ENCODE measurements at places on chromosomes 1 and 21.
A peak's percentile ranks its signal among the peaks of the same experiment; 100 is the strongest.

DNA sequence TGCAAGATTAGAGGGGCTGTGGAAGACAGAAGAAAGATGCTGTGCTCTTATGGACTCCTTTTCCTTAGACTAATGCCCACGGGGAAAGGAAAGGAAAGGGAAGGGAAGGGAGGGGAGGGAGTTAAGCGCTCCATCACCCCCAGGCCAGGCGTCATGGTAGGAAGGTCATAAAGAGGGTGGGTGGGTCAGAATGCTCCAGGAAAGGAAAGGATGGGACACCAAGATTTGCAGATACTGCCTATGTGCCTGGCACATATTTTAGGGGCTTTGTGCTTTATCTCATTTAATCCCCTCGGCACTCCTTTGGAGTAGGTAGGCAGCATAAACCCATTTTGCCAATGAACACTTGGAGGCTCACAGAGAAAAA lies 41.4 kb downstream of the MAB21L3 start:
- peak; percentile 48 for DNase-seq

DNA sequence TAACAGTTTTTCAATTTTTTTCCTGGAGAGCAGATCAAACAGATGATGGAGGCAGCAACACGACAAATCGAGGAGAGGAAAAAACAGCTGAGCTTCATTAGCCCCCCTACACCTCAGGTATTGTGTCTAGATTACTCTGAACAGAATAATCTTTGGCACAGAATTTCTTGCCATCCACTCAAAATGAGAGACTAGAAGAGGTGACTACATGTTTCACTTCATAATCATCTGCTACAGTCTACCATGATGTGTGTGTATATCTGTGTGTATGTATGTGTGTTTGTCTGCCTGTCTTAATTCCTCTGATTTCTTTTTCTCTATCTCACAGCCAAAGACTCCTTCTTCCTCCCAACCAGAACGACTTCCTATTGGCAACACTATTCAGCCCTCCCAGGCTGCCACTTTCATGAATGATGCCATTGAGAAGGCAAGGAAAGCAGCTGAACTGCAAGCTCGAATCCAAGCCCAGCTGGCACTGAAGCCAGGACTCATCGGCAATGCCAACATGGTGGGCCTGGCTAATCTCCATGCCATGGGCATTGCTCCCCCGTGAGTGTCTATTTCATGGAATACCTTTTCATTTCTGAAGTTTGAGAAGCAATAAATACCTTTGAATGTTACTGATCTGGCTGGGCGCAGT lies 11.4 kb downstream of the PRPF3 start:
- no peak for DNase-seq

DNA sequence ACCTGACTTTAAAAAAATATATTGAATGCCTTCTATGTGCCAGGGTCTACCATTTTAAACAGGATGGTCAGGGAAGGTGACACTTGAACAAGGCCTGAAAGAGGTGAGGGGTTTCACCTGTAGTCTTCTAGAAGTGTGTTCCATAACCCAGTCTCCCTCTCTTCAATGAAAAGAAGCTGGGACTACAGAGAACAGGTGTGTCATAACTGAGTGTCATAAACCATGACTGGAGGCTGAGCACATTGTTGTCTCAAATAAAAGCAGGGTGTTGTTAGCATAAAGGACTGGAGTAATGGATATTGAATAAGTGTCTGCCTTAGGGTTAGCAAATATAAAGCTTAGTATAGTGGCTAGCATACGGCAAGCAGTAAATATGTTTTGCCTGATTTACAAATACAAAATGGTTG lies 65.4 kb downstream of the SYDE2 start:
- peak; percentile 78 for DNase-seq

- DNase-seq = no peak
Measured at GRCh38 chr1:115560027-115560426, 81.7 kb upstream of the VANGL1 start.

DNA sequence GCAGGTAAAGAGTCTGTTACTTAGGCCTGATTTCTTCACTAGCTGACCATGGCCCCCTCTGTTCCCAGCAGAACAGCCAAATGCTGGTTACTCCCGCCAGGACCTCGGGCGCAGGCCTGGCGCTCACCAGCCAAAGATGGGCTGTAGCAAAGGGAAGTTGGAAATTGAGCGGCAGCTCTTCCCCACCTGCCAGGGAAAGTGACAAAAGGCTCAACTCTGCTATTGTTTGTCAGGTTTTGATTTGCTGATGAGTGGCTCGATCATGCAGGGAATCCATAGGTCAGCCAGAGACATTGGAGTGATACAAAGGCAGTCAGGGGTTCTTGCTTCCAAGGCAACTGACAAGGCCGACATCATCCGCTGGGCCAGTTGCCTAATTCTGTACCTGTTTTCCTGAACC lies 120.1 kb downstream of the ASTN1 start:
- DNase-seq = no peak

- no peak for DNase-seq
Measured at GRCh38 chr1:26831546-26832248, 5.2 kb downstream of the ZDHHC18 start.

DNA sequence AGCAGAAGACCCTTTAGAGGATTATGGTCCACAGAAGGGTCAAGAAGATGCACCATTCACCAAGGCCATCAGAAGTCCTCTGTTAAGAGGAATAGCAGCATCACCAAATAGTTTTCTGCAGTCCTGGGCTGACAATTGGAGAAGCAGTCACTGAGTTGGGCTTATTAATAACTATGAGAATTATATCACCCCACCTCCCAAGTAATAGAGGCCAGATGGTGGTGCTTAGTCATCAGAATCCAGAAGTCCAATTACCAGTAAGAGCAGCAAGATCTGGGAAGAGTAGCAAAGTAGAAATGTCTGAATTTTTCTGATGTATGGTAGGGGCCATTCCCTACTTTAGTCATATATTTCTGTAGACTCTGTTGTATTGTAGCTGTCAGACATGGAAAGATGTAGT lies 6.1 kb upstream of the PSMA5 start:
- DNase-seq = no peak

DNA sequence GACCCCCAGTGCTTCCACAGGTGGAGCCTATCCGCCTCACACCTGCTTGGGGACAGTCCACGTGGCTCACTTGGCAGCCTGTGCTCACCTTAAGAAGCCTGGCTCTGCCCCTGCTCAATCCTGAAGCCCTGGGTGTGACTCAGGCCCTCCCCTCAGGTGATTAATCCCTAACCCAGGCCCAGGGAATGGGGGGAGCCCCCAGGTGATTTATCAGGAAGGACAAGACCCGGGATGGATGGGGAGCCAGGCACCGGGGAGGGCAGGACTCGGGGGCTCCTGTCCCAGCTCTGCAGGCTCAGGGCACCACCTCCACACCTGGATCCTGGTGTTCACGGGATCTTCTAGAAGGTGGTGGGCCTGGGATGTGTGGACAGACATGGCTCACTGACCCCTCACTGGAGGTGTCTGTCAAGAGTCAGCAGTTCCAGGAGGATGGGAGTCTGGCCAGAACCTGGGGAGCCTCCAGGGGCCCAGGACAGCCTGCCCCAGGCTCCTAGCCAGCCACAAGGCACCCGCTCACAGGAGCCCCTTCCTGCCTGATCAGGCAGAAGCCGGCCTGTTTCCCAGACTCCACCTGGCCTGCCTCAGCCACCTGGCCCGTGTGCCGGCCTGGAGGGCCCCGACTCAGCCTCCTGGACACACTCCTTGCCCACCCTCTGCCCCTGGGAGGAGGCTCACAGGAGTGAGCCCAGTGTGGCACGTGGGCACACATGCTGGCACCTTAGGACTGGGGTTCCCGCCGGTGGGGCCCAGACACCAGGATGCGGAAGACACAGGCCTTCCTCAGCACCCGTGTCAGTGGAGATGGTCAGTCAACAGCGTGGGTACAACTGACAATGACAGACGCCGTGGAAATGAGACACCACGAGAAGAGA lies 38.6 kb upstream of the COL6A1 start:
- no peak for DNase-seq

DNA sequence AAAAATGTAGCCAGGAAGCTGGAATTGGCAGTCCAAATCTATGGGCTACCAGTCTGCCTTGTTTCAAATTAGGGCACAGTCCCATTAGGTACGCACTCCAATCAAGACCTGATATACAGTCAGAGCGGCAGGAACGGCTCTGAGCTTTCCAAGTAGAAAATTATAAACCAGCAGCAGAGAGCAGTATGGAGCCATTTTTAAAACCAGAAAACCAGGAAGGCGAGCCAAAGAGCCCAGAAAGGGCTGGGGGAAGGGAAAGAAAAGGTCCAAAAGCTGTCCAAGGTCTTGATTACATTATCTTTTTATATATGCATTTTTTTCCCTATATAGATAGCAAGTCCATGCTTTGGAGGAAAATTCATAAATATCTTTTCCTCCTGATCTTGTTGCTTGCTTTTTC lies 719.0 kb downstream of the RWDD3 start:
- DNase-seq = peak; percentile 59

- no peak for DNase-seq
Measured at GRCh38 chr1:55725378-55725777, 510.2 kb upstream of the USP24 start.

DNA sequence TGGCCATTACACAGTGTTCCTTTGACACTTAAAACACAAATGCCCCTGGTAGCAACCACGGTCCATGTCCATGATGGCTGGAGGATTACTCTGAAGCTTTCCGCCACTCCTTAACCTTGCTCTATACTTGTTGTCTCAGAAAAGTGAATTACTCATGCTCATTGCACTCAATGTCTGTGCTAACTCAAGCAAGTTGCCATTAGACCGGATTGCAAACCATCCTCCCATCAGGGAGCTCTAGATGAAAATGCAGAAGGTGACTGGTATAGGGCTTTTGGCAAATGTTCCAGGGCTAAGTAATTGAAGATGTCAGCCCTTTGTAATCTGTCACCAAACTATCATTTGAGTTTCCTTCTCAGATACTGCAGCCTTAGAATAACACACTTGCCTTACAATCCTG lies 1288.3 kb upstream of the B3GALT2 start:
- peak; percentile 89 for DNase-seq

DNA sequence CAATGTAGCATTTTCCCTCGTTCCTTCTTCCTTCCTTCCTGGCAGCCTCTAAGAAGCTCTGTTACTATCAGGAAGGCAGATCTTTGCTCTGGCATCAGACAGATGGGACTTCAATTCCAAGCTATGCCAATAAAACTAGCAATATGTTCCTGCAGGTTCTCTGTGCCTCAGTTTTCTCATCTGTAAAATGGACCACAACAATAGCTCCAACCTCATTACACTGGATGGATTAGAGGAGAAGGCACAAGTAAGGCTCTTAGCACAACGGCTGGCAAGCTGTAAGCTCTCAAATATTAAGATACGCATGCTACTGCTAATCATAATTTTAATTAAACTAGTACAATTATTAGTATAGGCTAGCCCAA lies 27.2 kb downstream of the RRAGC start:
- DNase-seq = no peak

DNA sequence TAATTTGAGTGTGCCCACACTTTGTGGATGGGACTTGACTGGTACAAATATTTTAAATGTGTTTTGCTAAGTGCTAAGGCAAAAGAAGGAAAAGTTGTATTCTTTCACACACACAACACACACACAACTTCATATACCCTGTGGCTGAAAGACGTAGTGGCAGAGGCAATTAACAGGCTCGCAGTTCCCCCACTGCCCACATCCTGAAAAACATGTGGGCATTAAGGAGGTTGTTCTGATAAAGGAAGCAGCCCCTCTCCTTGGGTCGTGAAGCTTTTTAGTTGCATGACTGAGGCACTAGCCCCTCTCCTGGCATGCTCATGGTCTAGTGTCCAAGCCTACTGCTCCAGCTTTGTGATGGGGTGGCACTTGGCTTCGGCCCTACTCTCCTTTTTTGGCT lies 14.3 kb upstream of the ADAM30 start:
- DNase-seq = no peak

DNA sequence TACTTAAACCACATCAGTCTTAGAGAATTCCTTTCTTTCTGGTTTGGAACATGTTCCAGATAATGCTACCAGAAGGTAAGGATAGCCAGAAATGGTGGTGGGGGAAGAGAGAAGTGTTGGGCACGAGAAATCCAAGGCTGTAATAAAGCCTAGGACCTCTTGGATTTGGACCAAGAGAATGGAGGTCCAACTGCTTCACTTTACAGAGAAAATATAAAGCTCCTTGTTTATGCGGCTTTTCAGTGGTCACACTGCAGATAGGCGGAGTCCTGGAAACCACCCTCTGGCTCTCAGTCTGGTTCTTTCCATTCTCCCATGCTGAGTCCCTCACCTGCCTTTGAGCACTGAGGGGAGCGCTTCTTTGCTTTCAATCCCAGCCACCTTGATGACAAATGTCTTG lies 87.8 kb downstream of the ADCY10 start:
- no peak for DNase-seq

DNA sequence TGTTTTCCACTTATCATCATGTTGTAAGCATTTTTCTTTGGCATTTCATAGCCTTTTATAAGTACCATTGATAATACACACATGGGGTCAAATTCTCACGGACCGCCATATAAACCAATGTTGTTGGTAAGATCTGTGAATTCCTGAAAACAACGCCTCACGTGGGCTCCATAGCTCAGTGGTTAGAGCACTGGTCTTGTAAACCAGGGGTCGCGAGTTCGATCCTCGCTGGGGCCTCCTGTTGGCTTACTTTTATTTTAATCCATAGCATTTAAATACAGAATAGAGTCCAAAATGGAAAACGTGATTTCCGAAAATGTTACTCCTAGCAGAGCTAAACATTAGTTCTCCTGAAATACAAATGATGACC lies 83.1 kb downstream of the HHIPL2 start:
- peak; percentile 84 for DNase-seq

- no peak for DNase-seq
Measured at GRCh38 chr21:41222247-41223068, 54.5 kb downstream of the BACE2 start.

- no peak for DNase-seq
Measured at GRCh38 chr21:26709090-26709489, 136.0 kb upstream of the CYYR1 start.

GRCh38 chr1:54317084-54317483 lies 89.1 kb downstream of the SSBP3 start:
- peak; percentile 36 for DNase-seq

DNA sequence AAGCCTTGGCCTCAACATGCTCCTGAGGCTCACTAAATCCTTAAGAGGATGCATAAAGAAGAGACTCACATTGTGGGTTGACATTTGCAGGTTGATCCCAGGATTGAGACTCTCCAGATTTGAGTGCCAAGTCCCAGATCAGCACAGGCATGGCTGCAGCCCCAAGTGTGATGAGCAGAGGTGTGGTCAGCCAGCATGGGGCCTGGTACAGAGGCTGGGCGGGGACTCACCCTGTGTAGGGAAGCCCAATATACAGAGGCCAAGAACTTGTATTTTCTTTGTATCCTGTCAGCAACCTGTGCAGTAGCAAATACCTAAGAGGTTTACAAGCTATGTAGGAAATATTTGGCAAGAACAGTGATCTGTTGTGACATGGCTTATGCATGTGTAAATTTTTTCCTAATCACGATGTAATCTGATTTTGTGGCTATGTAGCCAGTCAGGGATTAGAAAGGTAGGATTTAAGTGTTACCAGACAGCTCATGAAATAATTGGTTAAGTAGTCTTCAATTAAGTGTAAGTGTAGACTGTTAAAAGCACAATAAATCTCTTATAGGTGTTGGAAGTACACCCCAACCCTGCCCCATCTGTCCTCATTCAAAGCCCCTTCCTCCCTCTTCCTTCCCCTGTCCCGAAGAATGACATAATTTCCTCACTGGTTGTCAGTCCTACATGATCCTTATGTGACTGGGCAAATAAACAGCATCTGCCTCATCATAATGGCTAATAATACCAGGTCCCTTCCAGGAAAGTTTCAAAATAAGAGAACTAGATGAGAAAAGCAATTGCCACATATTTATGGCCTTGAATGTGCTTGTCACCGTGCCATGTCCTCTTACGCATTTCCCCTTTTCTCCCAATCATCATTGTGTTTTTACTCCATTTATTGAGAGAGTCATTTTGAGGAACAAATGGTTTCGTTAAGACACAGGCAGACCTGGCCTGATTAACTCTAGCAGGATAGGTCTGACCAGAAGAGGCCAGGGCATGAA lies 120.9 kb downstream of the HLX start:
- no peak for DNase-seq
